ENCODE measurements at places on chromosomes 4 and X.

GRCh38 chr4:133149932-133150471 is 908 bp downstream of the PCDH10 start:
- no peak for DNase-seq

- DNase-seq: no peak
These were observed 92.1 kb downstream of the HMX1 start for GRCh38 chr4:8779490-8779932.

- peak; percentile 22 for DNase-seq
These were observed 254.2 kb downstream of the DHX15 start for GRCh38 chr4:24330172-24330571.

DNA sequence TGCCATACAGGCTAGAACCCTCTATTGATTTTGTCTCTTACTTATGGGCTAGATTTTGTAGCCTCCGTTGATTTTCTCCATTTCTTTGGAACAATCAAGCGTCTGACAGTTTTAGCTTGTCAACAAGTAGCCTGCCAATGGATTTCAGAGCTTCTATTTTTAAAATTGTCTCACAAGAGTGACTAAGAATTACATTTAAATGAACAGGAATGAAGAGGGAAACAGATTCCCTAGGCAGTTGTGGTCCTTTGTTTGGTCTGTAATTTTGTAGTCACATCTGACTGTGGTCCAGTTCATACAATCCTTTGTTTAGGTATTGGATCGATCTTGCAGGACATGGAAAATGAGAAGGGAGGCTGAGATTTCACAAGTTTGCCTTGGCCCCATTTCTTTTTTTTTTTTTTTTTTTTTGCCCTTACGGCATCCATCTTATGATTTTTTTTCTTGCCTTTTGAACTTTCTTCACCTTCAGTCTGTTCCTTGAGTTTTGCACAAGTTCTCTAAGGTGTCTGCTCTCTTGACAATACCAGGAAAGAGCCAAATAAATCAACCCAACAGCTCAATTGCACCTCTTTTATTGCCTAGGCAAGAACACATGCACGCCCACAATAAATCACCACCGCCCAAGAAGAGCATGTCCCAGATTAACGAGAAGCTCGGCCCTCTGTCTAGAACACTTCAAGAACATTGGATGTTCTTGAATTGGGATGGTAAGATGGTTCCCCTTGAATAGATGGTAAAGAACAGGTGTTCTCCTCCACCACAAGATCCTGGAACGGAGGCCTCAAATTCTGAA is 86.5 kb upstream of the EGFL6 start:
- peak; percentile 35 for DNase-seq
